ENCODE measurements at places on chromosomes 11 and 22. TPM values are rescaled to one million over a fixed set of nuclear protein-coding genes. Genes with fewer than 3 reads are reported as not detected.

Gene DCHS1
- 0.66 TPM for total RNA-seq

DNA sequence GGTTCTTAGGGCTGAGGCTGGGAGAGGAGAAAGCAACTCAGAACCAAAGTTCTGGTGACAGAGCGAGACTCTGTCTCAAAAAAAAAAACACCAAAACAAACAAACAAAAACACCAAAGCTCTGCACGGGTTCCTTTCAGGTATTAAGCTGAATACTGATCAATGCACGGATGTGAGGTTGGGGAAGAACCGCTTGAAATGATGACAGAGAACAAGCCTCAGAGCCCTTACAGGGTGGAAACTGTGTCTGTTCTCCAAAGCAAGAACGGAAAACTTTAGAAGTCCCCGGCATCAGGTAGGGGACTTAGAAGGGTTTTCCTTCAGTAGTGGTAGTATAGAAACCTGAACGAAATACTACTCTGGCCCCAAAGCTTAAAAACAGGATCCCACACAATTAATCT lies 260.0 kb downstream of the TBC1D22A start:
- DNase-seq, result no peak

Gene C11orf42
- not detected for total RNA-seq

Gene RBMXL2
- not detected for total RNA-seq

DNA sequence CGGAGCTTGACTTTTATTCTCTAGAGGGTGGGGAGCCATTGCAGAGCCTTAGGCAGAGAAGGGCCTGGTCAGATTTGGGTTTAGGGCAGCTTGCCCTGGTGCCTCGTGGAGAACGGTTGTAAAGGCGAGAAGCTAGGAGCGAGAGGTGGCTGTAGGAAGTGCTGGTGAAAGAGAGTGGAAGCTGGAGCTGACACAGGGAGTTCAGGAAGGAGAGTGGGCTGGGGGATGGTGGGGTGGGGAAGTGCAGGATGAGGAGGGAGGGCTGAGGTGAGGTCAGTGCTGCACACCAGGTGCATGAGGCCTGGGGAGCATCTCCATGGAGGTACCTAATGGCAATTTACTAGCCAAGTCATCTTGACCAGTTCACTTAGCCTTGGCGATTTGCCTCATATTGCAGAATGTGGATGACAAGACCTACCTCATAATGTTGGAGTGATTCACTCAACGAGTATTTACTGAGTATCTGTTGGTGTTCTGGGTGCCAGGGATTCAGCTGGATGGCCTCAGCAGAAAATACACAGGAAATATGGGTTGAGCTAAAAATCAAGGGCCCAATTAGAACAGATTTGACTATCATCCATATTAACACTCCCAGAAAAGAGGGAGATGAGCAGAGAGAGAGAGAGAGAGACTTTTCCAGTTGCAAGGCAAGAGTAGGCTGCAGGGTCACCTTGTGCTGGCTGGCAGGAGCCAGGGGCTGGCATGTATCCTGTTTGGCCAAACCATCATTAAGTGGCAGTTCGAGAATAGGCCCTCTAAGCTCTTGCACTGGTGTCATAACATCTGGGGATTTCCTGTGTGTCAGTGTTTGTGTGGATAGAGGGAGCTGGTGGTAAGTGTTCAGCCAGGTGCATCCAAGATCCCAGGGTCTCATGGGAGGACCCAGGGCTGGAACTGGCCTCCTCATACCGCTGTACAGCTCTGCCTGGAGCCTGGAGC lies 44.4 kb upstream of the CLDN5 start:
- peak; percentile 76 for DNase-seq

Gene SCUBE2
- total RNA-seq, result 0.71 TPM

GRCh38 chr11:63667995-63668795 lies 3.0 kb downstream of the ATL3 start:
- DNase-seq, result peak; percentile 97

Gene LAYN
- 59.2 TPM for total RNA-seq

DNA sequence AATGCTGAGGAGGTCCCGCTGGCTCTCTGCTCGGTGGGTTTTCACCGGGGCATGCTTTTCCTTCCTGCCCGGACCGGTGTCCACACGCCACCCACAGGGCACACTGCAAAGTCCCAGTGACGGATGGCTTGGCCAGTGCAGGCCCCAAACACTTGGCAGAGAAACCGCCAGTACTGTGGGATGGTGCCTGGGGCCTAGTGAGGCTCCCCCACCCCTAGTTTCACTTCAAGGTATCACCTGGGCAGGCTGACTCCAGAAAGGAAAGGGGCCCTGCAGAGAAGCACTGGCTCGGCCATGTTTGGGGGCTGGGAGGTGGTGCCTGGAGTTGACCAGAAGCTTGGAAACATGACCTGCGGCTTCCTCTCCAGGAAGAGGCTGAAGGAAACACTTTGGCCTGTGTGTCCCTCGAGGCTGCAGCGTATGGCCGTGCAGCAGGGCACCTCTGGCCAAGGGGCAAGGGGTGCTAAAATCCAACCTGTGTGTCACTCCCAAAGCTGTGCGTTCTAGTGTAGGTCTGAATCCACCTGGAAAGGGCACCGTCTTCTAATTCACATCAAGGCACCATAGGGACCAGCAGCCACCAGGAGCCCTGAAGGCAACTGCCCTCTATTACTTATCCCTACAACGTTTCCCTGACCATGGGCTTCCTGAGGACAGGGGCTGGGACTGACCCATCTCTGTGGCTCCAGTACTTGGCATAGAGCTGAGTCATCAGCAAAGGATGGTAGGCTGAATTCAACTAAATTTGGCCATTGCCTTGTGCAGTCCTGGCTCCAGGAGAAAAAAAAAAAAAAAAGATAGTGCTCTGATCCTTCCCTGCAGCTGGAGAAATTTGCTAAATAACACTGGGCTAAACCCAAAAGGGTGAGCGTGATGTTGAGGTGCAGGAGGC lies 22.6 kb downstream of the TPBGL start:
- no peak for DNase-seq

Gene ZNRF3
- total RNA-seq, result 7.1 TPM

DNA sequence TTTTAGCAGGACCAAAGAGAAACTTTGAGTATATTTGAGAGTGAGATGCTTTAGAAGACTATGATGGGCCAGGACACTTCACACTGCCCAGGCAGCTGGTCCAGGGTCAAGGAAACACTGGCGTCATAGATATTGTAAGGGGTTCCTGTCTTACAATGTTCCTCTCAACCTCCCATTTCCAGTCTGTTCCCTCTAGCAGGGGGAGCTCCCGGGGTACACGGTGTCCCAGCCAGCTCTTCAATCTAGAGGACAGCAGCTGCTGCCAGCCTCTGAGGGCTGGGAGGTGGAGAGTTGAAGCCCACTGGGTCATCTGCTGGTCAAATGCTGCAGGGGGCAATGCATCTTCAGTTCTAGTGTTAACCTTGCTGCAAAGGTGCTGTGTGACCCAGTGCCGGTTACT lies 40.7 kb upstream of the TIMP3 start:
- DNase-seq, result no peak

DNA sequence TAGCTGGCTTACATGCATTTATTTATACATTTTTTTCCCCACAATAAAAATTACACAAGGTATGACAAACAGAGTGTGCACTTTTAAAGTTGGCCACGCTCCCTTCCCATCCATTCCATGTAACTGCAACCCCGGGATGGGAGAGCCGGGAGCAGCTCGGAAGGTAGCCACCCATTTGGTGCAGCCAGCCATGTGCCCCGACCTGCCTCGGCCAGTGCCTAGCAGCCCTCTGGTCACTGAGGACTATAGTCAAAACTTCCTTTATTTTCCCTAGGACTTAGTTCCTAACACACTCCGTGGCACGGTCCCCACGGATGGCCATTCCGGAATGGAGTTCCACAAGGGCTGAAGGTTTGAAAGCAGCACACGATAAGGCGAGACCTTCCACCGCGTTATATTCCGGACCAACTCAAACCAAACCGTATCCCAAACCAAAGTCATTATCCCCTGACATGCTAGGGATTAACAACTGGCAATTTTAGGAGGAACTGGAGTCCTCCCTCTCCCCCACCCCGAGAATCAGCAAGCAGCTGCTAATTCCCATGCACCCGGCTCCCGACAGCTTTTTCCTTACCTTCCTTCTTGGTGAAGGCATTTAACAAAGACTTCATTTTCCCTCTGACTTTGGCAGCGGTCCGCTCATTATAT lies 426.4 kb downstream of the SHANK2 start:
- no peak for DNase-seq

GRCh38 chr22:40175611-40176244 lies 2.0 kb upstream of the TNRC6B start:
- no peak for DNase-seq

GRCh38 chr22:43183496-43184277 lies 3.2 kb downstream of the TTLL12 start:
- peak; percentile 74 for DNase-seq

Gene RAB38
- not detected for total RNA-seq

- DNase-seq, result peak; percentile 59
These were observed 8.2 kb downstream of the SUSD2 start for GRCh38 chr22:24189249-24190158.
